Left colon (tissue), 2 donors: ENCODE measurements at places on chromosomes 2 and 18.
A peak's percentile ranks its signal among the peaks of the same experiment; 100 is the strongest.

DNA sequence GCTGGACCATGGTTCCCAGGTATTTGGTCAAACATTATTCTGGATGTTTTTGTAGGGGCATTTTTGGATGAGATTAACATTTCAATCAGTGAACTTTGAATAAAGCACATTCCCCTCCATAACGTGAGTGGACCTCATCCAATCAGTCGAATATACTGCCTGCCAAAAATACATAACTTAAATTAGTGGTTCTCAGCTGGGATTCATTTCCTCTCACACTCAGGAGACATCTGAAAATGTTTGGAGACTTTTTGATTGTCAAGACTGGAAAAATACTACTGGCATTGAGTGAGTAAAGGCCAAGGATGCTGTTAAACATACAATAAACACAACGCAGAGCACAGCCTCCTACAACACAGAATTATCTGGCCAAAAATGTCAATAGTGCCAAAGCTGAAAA, 198.2 kb downstream of the MYO1B start:
- DNase-seq, result no peak

DNA sequence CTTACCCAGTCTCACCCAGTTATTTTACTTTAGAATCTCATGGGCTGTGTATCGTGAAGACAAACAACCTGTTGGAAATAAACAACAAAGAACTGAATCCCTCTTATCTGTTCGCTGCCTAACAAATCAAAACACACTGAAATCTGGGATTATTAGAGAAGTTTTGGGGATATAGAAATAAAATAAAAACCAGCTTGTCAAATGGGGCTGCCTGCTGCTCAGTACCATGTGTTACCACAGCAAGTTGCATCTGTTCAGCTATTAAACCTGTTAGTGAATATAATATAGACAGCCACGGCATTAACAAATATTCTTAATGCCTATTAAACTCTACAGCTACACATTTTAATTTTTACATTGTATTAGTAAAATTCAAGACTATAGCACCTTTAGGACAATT, 810.8 kb downstream of the NRXN1 start:
- no peak for DNase-seq

DNA sequence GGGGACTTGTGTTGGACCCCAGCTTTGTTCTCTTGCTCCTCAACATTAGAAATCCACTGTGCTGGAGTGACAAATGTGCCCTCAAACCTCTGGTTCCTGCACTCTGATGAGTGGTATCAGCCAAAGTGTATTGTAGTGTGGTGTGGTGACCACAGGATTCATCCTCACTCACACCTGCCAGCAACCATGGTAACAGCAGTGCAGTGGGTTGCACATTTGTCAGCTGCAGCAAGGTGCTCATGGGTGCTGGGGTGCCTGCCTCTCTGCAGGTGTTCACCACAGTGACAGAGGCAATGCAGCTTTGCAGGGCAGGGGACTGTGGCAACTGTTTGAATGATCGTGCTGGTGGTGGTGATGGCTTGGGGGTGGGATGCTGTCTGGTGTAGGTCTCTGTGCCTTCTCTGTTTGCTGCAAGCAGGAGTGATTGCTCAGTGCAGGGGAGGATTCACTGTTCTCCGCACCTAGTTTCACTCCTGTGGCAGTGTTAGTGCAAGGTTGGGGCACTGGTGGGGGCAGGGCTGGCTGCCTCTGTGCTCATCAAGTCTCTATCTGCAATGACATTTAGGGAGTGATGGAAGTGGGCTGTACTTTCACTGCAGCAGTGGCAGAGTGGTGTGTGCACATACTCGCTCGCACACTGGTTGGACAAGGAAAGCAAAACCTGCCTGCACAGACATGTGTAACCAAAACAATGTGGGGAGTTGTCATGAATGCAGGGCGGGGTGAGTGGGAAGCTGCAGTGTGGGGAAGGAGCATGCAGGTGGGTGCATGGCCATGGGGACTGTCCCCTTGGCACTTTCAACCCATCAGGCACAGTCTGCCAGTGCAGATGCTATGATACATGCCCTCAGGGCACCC, 301.1 kb downstream of the PIK3C3 start:
- no peak for DNase-seq

- no peak for DNase-seq
These were observed 817.4 kb upstream of the ACVR2A start for GRCh38 chr2:147027436-147027835.

GRCh38 chr2:222835143-222835822, 25.6 kb upstream of the ACSL3 start:
- DNase-seq, result no peak

DNA sequence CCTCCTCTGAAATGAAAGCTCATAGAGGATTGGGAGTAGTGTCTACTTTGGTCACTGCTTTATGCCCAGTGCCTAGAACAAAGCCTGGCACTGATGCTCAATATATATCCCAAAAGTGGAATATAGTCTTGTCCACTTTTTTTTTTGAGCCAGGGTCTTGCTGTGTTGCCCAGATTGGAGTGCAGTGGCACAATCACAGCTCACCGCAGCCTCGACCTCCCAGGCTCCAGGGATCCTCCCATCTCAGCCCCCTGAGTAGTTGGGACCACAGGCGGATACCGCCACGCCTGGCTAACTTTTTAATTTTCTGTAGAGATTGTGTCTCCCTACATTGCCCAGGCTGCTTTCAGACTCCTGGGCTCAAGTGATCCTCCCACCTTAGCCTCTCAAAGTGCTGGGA, 3.8 kb downstream of the FKBP7 start:
- DNase-seq, result no peak

DNA sequence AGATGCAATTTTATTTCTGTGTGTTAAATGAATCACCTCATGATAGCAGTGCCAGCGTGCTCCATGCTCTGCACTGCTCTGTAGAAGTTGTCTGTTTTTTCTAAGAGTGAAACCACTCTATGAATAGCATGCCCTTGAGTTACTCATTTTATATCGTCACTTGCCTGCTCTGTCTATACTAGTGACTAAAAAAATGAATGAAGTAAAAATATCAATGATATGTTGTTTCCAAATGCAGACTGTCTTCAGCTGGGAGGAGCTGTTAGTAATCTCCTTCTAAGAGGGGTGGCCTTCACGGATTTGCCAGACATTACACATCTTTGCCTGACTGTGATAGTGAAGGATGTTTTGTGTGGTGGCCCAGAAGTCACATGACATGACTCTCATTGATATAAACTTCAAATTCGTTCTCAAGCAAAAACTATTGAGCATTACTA, 852.1 kb downstream of the CNTNAP5 start:
- no peak for DNase-seq

- peak; percentile 15 for DNase-seq
These were observed 21.7 kb downstream of the HDAC4 start for GRCh38 chr2:239378918-239379640.

- DNase-seq, result no peak
These were observed 68.5 kb downstream of the USP40 start for GRCh38 chr2:233498126-233498525.

GRCh38 chr18:61852496-61852895, 40.3 kb downstream of the RNF152 start:
- DNase-seq, result no peak

- peak; percentile 18 for DNase-seq
These were observed 266.8 kb upstream of the CXCR4 start for GRCh38 chr2:136384531-136385303.

DNA sequence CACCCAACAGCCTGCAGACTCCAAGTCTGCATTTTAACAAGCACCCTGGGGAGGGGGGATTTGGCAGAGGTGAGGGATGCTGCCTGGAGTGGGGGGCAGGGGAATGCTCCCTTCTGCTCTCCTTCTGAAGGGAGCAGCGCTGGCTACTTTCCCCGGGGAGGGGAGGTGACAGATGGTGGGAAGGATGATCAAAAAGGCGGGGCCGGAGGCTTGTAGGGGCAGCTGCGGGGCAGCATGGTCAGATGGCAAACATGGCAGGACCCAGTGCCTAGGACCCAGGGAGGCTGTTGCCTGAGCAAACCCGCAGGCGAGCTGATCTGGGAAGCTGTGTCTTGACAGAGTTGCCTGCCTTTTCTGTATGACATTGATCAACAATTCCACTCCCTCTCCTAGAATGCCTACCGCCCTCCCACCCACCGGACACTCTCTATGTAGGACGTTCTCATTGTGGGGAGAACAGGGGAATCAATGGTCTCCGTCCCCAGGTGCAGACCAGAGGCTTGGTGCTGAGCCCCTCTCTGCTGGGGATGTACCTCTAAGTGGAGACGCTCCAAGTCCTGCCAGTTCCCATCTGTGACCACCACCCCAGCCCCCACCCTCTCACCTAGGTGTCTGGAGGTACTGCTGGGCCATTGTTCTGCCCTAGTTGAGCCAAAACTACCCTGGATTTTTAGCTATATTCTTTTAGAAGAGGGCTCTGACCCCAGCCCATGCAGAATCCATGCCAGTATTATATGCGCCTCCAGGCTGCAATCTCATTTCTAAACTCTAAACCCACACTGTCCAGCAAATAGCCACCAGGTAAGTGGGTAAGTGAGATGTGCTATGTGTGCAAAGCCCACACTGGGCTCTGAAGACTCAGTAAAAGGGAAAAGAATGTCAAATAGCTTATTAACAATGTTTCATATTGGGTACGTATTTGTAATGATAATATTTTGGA, 89.7 kb upstream of the SEC11C start:
- DNase-seq, result no peak

DNA sequence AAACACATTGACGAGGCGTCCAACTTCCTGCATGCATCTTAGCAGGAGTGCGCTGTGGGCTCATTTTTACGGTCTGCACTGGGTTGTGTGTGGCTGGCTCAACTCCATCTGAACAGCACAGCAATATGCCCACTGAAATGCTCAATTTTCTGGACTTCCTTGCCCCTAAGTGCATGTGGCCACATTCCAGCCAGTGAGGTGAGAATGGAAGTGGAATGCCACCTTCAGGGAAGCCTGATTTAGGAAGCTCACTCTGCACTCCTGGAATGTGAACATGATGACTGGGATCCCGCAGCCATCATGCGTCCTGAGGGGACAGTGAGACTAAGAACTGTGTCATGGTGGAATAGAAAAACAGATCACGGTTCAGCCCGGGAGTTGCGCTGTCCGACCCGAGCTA, 76.2 kb downstream of the PSMG2 start:
- no peak for DNase-seq

DNA sequence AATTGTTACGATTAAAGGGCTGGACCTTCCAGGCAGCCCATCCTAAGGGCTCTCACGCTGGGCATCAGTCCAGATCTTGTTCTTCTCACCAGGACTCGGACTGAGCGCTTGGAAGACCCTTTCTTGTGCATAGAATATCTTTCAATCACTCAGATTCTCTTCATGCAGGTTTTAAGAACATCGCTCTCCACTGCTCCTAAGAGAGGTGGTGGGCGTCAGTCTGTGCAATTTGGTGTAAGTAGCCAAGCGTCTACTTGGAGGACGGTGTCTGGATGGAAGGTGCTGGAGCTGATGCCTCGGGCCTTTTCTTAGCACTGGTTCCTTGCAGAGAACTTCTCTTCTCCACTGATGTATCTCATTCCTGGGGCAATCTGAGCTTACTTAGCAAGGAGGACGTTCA, 68.7 kb downstream of the ASB1 start:
- no peak for DNase-seq

DNA sequence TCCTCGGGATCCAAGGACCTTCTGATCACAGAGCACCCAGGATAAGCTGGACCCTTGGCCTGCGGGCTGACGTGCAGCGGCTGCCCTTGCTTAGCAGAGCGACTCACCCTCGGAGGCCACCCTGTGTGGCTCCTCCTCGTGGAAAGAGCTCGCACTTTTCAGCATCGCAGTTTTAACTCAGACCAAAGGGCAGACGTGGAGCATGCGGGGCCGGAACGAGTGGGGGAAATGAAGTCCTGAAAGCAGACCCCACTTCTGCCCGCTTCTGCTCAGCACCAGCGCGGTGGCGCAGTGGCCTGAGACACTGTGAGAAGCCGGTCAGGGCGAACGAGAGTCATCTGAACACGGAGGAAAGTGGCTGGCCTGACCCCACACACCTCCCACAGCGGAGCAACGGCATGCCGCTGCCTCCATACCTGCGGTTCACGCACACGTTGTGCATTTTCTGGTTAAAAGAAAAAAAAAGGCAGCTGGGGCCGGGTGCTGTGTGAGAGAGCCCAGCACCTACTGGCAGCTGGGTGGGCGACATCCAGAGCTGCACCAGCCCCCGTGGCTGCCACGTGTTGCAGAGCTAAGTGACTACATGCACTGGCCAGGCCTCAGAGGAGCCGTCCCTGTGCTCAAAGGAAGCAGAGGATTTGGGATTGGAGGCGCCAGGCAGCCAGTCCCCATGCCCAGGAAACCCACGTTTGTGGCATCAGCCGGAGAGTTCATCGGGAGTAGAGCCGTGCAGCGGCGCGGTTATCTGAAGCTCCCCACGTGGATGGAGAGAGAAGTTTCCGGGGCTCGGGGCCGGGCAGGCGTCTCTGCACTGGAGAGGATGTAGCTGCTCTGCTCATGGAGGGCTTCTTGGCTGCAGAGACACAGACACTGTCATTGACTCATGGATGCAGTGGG, 89.7 kb downstream of the USP40 start:
- DNase-seq, result no peak

- no peak for DNase-seq
These were observed 50.9 kb downstream of the COL3A1 start for GRCh38 chr2:189024901-189025618.

- no peak for DNase-seq
These were observed 81.7 kb upstream of the TAF1B start for GRCh38 chr2:9761577-9761976.

GRCh38 chr2:213121690-213122089, 29.7 kb downstream of the IKZF2 start:
- DNase-seq, result no peak

- DNase-seq, result no peak
These were observed 2.7 kb upstream of the WIPF1 start for GRCh38 chr2:174600349-174600748.

GRCh38 chr18:25123438-25124232, 228.3 kb downstream of the ZNF521 start:
- no peak for DNase-seq

DNA sequence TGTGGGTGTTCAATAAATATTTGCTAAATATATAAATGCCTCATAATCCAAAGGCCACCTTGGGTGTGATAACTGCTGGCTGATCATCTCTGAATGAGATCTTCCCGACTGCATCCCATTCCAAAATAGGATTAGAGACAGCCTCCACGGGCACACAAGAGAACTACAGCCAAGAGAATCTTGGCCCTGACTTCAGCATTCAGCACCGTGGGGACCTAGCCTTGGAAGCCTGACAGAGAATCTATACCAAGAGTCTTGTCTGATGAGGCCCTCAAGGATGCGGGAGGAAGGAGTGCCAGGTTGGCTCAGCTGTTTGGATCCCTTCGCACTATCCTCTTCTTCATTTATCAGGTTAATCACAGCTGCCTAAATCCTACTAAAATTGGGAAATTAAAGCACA, 85.8 kb downstream of the RBM43 start:
- DNase-seq, result no peak

- DNase-seq, result no peak
These were observed 31.5 kb upstream of the TANC1 start for GRCh38 chr2:158936978-158937377.
